8988T (cell line): ENCODE measurements at places on chromosomes 2 and 18.

- no peak for DNase-seq
Observed at GRCh38 chr18:11124054-11124453, 25.3 kb downstream of the PIEZO2 start.

DNA sequence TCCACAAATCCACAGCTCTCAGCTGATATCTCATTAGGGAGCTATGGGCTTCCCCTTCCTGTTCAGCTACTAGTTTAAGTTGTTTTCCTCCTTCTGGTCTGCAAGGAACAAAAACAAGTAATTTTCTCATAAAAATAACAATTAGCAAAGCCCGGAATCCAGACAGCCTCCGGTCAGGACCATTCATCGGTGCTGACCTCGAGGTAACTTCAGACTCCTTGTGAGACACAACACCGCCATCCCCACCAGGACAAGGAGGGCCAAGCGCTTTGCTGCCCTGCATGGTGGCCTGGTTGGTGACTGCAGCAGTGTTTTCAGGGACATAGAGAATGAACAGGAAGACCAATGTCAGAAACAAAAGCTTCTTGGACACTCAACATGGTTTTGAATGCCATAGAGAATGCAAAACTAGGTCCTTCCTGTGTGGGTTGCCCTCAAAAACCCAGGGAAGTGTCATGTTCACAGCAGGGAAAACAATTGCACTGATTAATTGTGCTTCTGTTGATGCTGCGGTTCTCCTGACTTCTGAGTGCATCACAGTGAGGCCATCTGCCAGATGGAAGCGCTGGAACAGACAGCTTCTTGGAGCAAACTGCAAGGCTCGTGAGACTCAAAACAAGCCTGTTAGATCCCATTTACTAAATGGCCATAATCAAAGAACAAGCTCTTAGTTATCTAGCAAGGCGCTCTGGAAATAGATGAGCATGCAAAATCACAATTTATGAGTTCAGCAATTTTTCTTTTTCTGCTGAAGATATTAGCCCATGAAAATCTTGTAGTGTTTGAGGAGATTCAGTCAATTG lies 77.1 kb downstream of the HS1BP3 start:
- no peak for DNase-seq

GRCh38 chr2:205582366-205582765 lies 99.9 kb upstream of the NRP2 start:
- no peak for DNase-seq

DNA sequence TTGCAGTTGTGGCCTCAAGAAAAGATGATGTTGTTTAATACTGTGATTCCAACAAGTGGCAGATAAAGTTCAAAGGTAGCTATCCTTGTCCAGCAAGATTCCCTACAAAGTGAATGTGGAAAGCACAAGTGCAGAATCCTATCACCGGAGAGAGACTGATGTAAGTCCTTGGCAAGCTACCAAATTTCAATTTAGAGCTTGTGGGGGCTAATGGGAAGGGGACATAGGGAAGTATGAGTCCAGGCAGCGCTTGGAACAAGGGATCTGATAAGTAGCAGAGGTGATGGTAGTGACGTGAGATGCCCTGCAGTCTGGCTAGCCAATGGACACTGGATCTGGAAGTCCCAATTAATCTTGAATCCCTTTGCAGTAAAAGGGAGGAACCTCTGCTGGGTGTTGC lies 165.2 kb upstream of the DTNA start:
- DNase-seq: no peak

DNA sequence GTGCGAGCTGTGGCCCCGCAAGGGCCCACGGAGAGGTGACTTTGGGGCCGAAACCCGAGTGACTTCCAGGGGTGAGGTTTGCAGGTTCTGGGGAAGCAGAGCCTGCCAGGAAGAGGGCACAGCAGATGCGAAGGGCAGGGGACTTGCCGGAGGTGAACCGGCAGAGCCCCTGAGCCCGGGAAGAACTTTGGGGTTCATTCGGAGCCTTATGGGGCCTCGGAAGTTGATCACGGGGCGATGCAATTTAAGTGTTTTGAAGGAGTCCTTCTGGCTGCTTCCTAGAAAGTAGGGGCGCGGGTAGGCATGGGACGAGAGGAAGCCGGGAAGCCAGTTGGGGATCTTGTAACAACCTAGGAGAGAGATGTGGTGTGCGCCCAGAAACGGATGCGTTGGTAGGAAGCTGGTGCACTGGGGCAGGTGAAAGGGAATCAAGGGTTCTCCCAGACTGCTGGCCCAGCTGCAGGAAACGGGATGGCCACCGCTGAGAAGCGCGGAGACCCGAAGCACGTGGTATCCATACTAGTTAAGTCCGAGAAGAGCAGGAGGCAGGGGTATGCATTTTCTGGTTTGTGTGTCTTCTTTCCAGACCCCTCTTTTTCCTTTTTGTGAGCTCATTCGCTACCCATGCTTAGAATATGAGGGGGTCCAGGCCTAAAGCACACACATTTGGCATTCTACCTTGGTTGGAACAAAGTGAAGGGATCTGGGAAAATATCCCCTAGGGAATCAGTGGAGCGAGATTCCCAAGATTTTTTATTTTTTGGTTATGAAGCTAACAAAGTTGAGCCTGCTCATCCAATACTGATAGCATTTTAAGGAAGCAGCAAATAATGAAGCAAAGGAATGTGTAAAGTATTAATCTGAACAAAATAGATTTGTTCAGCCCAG lies 758 bp downstream of the SCLY start:
- peak; percentile 38 for DNase-seq

DNA sequence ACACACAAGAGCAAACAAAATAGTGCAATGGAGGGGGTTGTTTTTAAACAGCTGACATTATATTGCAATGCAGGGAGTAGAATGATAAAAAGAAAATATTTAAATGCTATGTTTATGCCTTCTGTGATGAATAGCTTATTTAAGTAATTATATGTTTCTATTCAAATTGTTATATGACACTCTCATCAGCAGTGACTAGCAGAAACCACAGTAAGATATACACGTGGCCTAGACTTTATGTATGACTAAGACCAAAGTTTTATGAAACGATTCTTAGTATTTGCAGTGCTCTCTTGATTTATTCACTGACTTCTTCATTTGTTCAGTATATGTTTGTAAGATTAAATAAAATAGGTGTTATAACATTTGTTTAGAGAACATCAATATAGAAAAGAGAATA lies 26.1 kb upstream of the C1D start:
- DNase-seq: no peak

DNA sequence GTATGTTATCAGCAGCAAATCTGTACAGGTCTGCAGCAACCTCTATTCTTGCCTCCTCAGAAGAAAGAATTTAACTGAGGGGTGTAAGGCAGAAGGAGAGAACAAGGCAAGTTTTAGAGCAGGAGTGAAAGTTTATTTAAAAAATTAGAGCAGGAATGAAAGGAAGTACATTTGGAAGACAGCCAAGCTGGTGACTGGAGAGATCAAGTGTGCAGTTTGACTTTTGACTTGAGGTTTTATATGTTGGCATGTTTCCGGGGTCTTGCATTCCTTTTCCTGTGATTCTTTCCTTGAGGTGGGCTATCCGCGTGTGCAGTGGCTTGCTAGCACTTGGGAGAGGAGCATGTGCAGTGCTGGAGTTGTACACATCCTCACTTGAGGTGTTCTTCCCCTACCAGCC lies 16.5 kb upstream of the CERS6 start:
- no peak for DNase-seq
